Common myeloid progenitor, CD34-positive (primary cell): ENCODE measurements at places on chromosomes 5 and 9.
A peak's percentile ranks its signal among the peaks of the same experiment; 100 is the strongest.

DNA sequence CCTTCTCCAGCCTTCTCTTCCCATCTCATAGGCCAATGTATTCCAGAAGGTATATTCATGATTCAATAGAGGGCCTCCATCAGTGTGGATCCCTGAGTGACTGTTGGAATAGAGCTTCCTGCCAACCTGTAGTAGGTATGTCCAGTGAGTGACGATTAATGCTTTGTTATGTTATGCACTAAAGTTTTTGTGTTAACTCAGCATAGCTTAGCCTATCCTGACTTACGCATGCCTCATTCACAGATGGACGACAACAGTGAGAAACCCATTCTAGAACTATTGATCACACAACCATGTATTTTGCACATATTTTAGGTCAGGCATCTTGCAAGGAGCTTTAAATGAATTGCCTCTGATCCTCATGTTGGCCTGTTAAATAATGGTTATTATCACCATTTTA is 225.5 kb upstream of the TRIM32 start:
- DNase-seq = no peak

DNA sequence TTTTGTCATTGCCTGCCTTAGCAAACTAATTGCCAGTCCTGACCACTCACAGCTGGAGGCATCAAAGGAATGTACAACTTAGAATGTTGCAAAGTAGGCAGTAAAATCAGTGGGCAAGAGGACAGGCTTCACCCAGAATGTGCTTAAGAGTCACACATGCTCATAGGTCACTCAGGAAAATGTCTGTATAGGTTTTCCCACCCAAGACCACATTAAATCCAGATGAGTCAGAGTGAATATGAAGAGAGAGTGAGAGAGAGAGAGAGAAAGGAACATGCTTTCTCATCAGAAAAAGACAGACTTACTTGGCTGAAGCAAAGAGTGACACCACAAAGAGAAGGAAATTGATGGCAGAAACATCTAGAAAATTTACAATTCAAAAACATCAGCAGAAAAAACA is 37.9 kb downstream of the PLEKHG4B start:
- no peak for DNase-seq

- no peak for DNase-seq
Measured at GRCh38 chr9:4630836-4631235, 31.3 kb upstream of the PLPP6 start.

DNA sequence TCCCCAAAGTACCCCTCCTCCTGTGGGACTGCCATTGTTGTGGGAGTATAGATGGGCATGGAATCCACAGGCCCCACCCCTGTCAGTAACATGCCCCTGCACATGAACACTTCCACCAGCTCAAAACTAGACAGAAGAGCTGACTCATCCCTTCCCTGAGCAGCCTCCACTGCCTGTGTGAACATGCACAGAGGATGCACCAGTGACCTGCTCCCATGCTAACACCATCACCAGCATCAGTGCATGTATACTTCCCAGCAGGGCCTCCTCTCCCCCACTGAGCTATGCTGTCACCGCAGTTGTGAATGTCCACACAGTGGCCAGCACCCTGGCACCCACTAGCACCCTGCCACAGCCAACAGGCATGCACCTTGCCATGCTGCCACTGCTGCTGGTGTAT is 939.8 kb downstream of the EFNA5 start:
- no peak for DNase-seq

DNA sequence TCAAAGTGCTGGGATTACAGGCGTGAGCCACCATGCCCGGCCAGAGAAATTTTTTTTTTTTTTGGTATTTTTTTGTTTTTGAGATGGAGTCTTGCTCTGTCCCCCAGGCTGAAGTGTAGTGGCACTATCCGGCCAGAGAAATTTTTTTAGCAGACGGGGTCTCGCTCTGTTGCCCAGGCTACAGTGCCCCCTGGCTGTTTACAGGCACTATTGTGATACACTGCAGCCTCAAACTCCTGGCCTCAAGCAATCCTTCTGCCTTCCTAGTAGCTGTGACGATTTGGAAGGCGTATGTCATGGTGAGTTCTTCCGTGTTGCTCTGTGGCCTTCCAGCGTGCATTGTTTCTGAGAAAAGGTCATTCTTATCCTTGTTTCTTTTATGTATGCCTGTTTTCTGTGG is 47.5 kb downstream of the CNOT6 start:
- DNase-seq = peak; percentile 22

DNA sequence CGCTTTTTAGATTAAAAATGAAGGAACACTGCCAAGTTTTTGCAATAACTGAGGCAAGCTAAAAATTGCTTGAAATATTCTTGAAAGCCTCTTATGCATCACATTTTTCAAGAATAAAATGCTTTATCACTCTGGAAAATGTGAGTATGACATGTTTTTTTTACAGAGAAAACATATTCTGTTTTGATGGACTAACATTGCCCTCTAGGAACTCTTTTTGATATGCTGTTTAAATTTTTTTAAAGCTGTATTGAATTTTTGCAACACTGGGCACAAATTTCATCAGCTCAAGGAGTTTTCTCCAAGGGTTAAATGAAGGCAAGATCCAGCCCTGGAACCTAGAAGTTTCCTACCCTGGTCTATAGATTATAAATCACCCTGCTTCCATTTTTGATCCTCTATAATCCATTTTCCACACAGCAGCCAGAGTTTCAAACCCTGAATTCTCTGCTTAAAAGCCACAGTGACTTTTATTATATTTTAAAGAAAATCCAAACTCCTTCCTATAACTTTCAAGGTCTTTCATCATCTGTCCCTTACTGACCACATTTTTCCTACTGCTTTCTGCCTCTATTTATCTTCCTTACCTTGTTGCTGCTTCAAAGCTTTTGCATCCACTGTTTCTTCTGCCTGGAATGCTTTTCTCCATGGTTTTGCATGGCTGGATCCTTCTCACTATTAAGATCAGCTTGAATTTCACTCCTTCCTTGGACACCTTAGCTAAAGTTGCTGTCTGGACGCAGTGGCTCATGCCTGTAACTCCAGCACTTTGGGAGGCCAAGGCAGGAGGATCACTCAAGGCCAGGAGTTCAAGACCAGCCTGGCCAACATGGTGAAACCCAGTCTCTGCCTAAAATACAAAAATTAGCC is 60.9 kb downstream of the IL31RA start:
- no peak for DNase-seq

DNA sequence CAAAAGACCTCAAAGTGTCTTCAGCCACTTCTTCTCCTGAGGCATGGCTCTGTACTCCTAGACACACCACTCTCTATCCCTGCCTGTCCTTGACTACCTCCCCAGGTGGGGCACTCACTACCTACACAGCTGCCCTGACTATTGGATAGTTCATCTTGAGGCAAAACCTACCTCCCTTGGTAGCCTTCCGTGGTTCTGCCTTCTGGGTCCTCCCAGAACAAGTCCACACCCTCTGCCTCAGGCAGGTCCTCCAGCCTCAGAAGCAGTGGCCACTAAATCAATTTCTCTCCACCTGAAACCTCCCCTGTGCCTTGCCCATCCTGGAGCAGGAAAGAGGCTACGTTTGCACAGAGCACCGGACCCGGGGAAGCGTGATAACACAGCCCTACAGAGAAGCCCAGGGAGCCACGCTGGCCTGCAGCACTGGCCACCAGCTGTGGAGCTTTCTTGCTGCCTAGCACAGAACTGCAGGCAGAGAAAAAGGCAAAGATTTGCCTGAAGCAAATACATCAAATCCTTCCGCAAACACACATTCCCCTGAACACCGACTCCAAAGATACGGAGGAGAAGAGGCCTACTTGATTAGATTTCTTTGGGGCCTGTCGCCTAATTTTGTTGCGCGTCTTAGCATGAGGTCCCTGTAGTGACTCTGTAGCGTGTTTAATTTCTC is 141.8 kb downstream of the C9orf50 start:
- DNase-seq = no peak

DNA sequence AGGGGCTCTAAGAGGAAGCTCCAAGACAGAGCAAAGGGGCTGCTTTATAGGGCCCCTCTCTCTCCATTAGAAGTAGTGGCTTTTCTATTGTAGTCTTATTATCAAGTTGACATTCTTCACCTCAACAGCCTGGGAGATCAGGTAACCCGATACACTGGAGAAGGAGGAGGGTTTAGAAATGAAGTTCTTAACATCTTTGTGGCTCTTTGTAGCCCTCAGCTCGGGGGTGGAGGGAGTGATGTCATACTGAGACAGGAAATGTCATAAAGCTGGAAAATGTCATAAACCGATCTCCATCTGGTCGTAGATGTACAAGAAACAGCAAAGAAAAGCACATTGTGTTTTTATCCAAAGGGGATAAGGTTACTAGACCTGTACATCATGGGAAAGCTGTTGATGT is 17.9 kb downstream of the PDZD2 start:
- DNase-seq = no peak

DNA sequence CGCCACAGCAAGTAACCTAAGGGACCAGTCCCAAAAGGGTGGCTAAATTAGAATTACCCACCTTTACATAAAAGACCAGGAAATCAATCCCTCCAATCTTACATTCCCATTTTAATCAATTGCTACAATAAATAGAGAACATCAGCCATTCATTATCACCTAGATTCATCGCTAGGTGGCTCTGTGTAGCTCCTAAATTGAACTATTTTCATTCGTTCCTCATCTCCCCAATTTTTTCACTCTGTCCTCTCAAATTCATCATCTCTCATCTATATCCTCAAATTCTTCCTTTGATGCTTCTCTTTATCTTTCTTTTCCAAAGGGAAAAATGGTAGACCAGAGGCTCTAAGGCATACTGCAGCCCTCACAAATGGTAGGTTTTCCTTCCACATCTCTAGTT is 108.2 kb upstream of the TNC start:
- no peak for DNase-seq

- DNase-seq = no peak
Measured at GRCh38 chr9:88742483-88742882, 207.5 kb downstream of the NXNL2 start.

GRCh38 chr5:74130155-74130897 is 504.3 kb downstream of the ARHGEF28 start:
- DNase-seq = no peak

DNA sequence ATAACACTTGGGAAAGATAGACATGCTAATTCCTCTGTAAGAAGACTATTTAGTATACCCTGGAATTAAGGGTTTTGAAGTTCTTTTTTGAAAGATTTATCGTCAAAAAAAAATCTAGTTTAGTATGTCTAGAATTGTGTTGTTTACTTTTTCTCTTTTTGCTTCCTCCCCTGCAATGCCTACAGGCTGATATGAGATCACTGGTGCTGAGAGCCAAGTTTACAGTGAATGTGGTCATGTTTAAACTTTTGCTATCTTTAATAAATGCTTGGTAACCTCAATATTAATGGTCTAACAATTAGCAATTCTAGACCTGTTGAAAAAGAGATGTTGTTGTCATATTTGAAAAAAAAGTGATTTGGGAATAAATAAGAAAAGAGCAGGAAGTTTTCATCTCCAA is 86.1 kb downstream of the CWC27 start:
- no peak for DNase-seq

DNA sequence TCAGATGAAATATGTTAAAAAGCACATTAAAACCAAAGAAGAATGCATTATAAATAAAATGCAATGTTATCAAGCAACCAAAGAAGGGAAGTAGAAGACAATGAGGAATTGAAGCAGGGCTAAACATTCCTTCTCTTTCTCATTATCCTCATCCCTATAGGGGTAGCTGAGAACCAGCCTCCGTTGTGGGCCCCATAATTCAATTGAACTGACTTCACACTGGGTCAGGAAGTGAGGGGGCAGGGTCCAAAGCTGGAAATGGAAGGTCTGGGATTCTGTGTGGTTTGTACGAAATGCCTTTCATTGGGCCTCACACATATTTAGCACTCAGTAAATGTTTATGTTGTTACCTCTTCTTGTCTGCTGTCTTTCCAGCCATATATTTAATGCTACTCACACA is 220.4 kb upstream of the CD180 start:
- no peak for DNase-seq

- no peak for DNase-seq
Measured at GRCh38 chr5:147349241-147349640, 114.4 kb downstream of the STK32A start.

GRCh38 chr9:133691626-133692363 is 46.4 kb downstream of the SARDH start:
- no peak for DNase-seq

GRCh38 chr9:137502008-137502911 is 43.1 kb upstream of the NSMF start:
- no peak for DNase-seq

DNA sequence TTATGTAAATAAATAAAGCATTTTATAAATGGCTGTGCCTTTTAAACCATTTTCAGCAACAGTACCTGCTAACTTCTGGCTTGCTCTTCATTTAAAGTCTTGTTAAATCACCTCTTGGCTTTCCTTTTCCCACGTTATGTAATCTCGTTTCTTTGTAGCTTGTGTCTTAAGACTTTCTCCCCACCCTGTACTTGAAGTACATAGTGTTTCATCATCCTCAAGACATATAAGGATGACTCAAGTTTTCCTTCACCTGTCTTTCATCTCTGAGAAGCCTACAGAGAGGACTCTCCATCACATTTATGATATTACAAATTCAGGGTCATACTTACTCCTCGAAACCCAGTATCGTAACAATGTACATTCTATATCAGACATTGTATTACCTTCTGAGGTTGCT is 33.9 kb downstream of the PRELID2 start:
- no peak for DNase-seq

DNA sequence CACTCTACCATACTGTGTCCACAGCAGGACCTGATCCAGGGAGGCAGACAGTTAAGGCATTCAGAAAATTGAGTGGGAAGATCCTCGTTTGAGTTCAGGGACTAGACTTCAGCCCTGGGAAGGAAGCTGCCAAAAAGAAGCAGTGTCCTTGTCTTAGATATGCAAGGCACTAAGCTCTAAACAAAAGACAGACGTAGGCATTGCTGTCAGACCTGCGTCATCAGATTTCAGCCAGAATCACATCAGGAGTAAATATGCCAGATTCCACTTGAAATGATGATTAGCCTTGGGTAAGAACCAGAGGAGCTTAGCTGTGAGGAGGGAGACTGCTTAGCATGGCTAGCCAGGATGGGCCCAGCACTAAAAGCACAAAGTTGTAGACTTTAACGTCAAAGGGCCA is 56.7 kb downstream of the MAMDC2 start:
- no peak for DNase-seq

DNA sequence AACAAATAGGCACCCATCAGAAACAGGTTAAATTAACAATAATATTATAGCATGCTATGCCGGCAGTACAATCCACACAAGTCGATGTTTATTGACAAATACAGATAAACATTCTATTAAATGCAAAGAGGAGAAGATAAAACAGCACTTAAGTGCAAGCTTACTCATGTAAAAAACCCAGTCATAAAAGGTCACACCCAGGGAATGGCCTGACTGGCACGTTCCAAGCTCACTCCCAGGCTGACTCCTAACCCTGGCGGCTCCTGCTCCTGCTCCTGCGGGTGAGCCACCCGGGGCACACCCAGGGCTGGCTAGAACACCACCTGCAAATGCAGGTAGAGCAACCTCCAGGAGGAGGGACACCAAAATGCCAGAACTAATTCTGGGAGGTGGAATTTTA is 66.9 kb downstream of the SEMA4D start:
- DNase-seq = no peak
